ENCODE measurements at places on chromosomes 1 and 21.

DNA sequence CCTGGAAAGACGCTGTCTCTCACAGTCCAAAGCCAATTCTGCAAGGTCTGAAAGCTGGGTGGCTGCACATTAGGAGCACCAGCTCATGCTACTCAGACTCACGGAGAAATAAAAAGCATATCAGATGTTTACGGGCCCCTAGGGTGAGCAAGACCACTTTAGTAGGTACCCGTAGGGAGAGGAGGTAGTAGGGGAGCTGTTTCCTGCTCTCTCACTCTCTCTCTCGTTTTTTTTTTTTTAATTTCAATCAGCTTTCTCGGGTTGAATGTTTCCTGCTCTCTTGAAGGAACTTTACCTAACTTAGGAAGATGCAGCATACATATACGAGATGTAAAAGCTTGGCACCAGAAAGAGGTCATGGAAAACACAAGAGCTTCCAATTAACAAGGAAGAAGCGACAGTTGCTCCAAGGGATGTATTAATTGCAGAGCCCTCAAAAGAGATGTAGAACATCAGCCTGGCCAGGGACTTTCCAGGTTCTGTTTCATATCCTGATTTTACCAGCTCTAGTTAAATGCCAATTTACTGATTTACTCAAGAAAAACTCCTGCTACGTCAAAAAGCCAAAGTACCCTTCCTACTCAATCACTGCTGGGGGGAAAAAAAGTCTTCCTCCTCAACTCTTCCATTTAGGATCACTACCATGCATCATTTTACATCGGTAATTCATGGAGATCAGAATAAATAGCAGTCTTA is 3.1 kb downstream of the LORICRIN start:
- DNase-seq: peak; percentile 13

DNA sequence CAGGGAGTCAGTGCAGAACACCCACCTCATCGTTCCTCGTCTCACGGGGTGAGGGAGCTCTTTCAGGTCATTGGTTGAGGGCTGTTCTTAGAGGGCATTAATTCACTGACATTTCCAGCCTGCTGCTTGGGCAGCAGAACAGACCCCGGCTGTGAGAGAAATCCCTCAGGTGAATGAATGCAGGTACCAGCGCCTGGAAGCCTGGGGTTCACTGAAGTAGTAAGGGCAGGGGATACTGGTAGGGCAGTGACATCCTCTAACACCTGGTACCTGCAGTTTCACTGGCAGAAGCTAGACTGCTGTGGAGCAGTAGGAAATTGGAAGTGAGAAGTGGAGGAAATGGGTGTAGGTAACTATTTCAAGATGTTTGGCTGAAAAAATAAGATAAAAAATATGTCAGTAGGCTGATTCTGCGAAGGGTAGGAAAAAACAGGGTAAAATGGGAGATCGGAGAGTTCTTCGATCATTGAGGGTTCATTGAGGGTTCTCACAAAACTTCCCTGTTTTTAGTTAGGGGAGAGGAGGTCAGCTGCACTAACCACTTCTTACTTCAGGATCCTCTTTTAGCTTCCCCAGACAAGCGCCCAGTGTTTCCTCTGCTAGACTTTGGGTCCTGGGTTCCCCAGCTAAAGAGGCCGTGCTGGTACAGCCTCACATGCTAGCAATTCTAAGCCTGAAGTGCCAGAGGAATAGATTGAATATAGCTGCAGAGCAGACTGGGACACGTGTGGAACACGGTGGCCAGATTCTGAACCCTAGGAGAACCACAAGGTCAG is 55.2 kb downstream of the RNF220 start:
- DNase-seq: no peak

DNA sequence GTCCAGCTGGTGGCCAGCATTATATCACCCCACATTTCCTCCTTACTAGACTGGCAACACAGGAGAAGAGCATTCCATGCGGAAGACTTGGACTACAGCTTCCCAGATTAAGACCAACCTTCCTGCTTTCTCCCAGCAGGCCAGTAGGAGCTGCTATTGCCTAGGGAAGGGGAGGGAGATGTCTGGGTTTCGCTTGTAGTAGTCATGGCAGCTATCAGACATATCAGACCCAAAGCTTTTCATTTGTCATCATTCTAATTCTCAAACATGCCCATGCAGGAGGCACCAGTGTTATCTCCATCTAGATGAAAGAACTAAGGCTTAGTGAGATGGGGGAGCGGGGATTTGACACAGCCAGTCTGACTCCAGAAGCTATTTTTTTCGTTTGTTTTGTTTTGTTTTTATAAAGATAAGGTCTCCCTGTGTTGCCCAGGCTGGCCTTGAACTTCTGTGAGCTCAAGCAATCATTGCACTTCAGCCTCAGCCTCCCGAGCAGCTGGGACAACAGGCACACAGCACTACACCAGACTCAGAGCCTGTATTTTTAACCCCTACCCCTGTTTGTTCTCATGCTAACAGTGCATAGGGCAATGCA is 4.5 kb downstream of the PLA2G2A start:
- DNase-seq: peak; percentile 30

DNA sequence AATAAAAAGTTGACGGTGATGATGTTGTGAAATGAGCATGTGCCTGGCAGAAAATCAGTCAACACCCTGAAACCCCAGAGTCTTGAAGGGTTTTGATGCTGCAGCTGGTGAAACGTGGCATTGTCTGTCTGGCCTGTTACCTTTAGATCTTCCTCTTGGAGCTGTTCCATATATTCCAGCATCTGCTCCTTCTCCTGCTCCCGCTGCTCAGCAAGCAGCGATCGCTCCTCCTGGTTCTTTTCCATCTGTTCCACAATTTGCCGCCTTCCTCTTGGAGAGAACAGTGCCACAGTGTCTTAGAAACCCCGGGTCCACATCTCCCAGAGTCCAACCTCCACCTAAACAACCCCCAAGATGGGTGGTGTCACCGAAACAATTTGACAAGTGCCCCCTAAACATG is 15.7 kb downstream of the CFAP45 start:
- DNase-seq: no peak

- no peak for DNase-seq
Observed at GRCh38 chr21:33236766-33237165, 7.0 kb downstream of the IFNAR2 start.

- peak; percentile 30 for DNase-seq
Observed at GRCh38 chr1:40341491-40342380, 24.6 kb upstream of the COL9A2 start.

- DNase-seq: no peak
Observed at GRCh38 chr1:55353707-55354620, 138.8 kb upstream of the USP24 start.

GRCh38 chr1:113859478-113860175 is 11.9 kb downstream of the PTPN22 start:
- DNase-seq: peak; percentile 82

DNA sequence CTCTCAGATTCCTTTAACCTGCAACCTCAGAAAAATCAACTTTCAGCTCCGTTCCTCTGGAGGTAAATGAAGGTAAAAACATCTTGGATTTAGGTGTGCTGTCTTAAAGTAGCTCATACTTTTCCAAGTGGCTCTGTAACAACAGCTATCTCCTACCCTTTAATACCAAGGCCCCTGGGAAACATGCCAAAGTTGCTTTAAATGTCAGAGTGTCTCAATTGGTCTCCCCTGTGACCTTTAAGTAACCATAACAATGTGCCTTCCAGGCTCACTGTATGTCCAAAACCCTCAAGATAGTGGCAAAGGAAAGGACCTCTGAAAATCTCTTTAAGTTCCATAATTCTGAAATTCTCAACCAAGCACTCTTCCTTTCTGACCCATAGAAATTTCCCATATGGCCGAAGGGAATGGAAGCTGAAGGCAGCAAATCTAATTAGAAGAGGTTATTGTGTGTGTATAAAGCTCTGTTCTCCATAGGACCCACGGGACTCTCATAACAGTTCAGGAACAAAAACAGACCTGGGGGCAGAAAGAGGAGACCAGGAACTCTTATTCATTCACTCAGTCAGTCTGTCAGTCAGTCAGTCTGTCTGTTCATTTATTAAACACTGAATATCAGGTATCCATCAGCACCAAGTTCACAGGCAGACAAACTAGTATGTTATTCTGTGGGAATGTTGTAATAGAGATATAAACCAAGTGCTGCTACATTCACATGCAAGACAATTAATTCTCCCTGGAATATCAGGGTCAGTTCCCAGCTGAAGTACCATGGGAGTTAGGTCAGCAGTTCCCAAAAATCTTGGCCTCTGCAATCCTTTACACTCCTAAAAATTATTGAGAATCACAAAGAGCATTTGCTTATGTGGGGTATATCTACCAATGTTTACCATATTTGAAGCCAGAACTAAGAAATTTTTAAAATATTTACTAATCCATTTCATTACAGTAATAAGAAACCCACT is 19.1 kb downstream of the ASTN1 start:
- DNase-seq: no peak

DNA sequence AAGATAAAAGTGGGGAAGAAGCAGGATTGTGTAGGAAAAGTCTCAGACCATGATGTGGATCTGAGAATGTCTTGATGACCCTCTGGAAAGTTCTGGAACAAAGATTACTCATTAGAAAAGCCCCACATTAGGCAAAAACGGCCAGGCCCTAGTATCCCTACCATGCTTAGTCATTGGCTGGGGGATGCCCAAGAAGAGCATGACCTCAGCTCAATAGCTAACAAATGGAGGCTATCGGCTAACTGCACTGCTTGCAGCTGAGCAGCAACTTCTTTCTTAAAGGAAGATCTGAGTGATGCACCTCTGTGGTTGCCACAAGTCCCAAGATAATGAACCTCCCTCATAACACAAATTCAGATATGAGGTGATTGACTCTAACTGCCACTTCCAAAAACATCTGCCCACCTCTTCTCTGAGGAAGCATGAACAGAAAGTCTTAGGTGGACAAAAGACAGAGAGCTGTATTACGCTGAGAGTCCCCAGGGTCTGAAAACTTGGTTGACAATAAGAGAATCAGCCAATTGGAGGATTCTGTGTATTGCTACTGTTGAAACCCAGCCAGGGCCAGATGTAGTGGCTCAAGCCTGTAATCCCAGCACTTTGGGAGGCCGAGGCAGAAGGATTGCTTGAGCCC is 64.6 kb upstream of the AK4 start:
- DNase-seq: peak; percentile 20

- DNase-seq: no peak
Observed at GRCh38 chr1:241532162-241532531, at the start of gene KMO. Gene KMO (plus strand): TSS chr1:241532378. CDS start chr1:241532445, 67 bp downstream.

GRCh38 chr1:239784896-239785295 is 306.8 kb upstream of the FMN2 start:
- DNase-seq: no peak

DNA sequence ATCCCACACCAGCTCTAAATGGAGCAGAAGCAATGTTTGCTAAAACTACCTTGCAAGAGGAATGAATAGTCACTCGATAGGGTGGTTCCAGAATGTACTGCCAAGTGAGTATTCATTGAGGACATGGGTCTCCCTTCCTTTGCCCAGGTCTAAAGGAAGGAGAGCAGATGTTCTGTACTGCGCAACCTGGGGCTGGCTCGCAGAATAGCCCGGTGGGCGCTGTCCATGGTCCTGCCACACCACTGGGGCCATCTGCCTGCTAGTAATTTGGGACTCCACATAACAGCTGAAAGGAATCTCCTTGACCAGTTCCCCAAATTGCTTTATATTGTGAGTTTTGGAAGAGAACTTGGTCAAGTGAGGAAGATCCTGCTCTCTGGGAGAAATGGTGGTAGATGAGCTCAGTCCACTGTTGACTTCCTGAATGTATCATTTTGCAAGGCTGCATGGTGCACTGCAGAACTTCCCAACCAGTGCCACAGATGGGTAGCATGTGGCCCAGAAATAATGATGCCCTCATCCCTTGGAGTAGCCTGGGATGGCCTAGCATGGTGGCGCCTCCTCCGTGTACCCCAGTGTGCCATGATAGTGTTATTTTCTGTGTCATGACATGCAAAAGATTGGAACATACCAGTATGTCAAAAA is 5.7 kb downstream of the SLC6A17 start:
- DNase-seq: peak; percentile 78

DNA sequence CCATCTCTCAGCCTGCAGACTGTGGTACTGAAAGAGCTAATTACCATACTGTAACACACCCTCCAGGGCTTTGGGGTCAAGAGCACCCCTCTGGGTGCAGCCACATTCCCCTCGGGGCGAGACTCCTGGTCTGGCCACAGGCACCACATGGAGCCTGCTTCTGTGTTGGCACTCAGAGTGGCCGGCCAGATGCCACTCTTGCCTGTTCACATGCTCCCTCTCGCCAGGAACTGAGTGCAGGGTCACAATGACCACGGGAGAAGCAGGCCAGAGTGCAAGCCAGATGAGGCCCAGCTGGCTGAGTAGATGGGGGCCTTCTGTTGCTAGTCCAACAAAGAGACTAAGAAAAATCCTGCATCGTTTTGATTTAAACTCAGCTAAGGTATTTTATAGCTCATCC is 864.0 kb downstream of the KCNT2 start:
- no peak for DNase-seq

- no peak for DNase-seq
Observed at GRCh38 chr1:18900303-18900841, 2.0 kb downstream of the ALDH4A1 start.

- peak; percentile 63 for DNase-seq
Observed at GRCh38 chr1:93631626-93632365, 49.8 kb downstream of the BCAR3 start.

GRCh38 chr1:226525750-226526149 is 22.8 kb upstream of the STUM start:
- DNase-seq: no peak

GRCh38 chr1:91774520-91775203 is 111.3 kb downstream of the TGFBR3 start:
- no peak for DNase-seq

- no peak for DNase-seq
Observed at GRCh38 chr1:184191181-184191621, 139.7 kb downstream of the TSEN15 start.

DNA sequence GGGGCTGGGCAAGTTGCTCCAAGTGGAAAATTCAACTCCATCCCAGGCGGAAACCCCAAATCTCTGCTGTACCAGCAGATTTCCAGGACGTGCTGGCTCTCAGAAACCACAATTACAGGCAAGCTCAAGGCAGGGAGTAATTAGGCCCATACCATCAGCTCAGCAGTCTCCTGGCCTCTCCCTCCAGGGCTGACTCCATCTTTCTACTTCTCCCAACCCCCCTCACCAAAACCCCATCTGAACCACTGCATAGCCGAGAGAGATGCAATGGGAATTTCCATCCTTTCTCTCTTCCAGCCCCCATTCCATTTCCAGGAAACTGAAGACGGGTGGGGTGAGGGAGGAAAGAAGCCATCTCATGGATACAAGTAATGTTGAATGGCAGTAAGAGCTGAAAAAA is 41.2 kb downstream of the ARHGEF11 start:
- DNase-seq: no peak

- no peak for DNase-seq
Observed at GRCh38 chr1:12184008-12184681, 17.4 kb downstream of the TNFRSF1B start.

- no peak for DNase-seq
Observed at GRCh38 chr1:206828765-206829164, 36.7 kb upstream of the IL20 start.

DNA sequence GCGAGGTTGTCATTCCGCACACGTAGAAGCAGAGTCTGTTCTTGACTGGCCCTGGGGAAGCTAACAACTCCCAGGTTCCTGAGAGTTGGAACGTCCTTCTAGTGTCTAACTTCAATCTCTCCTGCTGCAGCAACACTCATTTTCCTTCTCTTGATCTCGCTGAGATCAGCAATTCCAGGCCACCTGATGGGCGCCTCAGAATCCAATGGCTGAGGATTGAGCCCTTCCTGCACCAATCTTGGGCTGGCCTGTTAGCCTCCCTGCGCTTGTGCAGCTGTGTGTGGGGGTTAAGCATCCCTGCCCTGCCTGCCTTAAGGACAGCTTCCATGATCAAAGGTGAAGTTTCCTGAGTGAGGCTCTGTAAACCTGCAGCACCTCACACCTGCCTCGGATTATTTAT is 87.9 kb downstream of the SYT2 start:
- DNase-seq: no peak

Data from common myeloid progenitor, CD34-positive (primary cell).